Daoy (cell line): ENCODE measurements at places on chromosomes 13 and 19. TPM values are rescaled to one million over a fixed set of nuclear protein-coding genes. Genes with fewer than 3 reads are reported as not detected.

- DNase-seq: no peak
Measured at GRCh38 chr19:45283443-45284033, 32.5 kb downstream of the MARK4 start.

Gene MEF2B
- 0.06 TPM in 1 of 2 replicates, not detected in the other for total RNA-seq

GRCh38 chr13:106090001-106090400 lies 445.5 kb downstream of the EFNB2 start:
- no peak for DNase-seq

DNA sequence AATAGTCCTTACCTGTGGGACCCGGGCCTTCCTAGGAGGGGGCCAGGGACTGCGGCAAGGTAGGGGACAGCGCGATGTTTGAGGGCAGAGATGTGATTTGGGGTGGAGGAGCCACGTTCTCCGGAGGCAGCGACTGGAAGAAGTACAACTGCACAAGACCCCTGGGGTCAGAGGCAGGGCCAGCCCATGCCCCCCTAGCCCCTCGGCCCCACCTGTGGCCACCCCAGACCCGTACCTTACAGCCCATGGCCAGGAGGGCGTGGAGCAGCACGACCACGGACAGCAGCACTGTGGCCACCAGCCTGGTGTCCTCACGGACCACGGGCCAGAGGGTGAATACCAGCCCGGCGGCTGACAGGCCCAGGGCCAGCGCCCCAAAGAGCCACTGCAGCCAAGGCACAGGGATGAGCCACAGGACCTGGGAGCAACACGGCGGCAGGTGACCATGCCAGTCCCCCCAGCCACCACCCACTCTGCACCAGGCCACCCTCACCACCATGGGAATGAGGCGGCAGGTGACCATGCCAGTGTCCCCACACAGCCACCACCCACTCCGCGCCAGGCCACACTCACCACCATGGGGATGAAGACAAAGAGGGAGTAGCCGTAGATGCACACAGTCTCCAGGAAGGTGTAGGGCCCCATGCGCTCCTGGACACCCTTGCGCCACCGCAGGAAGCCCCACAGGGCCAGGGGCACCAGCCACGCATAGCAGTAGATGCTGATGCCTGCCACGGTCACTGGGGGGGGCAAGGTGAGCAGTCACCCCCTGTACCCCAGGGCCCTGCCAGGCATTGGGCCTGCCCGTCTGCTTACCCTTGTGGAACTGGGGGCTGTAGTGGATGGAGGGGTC lies 5.0 kb downstream of the YIPF2 start:
- DNase-seq: no peak

DNA sequence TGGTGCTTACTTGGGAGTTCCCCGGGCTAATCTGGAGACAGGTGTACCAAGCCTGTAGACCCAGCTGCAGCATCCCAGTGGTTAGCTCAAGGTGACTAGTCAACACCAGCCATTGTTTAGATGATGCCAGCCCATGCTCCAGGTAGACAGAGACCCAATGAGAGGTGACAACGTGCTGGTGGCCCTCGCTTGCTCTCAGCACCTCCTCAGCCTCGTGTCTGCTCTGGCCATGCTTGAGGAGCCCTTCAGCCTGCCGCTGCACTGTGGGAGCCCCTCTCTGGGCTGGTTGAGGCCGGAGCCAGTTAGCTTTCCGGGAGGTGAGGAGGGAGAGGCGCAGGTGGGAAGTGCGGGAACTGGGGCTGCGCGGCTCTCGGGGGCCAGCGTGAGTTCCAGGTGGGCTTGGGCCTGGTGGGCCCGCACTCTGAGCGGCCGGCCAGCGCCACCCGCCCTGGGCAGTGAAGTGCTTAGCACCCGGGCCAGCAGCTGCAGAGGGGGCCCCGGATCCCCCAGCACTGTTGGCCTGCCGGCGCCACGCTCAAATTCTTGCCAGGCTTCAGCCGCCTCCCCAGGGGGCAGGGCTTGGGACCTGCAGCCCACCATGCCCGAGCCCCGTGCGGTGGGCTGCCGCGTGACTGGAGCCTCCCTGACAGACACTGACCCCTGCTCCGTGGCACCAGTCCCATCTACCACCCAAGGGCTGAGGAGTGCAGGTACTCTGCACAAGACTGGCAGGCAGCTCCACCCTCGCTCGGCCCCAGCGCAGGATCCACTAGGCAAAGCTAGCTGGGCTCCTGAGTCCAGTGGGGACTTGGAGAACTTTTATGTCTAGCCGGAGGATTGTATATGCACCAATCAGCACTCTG lies 85.9 kb upstream of the VSTM2B start:
- no peak for DNase-seq

GRCh38 chr19:16527971-16528521 lies 14.2 kb downstream of the CHERP start:
- DNase-seq: peak; percentile 32

Gene GNA15
- 0.65 TPM in 1 of 2 replicates, not detected in the other for total RNA-seq

- no peak for DNase-seq
Measured at GRCh38 chr13:26424181-26424580, 133.3 kb upstream of the WASF3 start.

- DNase-seq: peak; percentile 79
Measured at GRCh38 chr19:7674010-7675005, 2.6 kb upstream of the MCEMP1 start.

Gene PDX1
- not detected in 2 replicates for total RNA-seq

DNA sequence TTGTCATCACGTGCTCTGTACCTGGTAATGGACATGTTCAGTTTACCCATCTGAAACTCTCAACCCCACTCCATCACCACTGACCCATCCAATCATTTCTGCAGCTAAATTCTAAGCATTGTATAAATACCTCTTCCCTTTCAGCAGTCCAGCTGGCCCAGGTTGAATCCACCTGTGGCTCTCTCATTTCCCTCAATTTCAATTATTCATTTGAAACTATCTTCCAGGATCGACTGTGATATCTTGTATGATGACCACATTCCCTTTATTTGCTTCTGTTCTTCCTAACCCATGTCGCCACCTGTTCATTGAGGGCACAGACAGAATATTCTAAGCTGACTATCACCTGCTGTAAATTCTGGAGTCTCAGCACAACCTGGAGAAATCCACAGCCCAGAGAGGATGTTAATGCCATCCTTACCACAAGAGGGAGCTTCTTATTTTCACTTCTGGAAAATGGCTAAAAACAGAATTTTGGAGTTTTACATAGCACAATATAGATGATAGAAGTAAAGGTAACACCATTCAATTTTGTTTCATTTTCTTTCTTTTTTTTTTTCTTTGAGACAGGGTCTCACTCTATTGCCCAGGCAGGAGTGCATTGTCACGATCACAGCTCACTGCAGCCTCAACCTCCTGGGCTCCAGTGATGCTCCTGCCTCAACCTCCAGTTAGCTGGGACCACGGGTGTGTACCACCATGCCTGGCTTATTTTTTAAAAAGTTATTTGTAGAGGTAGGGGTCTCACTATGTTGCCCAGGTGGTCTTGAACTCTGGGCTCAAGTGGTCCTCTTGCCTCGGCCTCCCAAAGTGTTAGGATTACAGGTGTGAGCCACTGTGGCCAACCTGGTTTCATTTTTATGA lies 38.6 kb downstream of the ZNF823 start:
- DNase-seq: peak; percentile 14

Gene ICAM5
- total RNA-seq: 0.54 and 2.2 TPM in 2 replicates

DNA sequence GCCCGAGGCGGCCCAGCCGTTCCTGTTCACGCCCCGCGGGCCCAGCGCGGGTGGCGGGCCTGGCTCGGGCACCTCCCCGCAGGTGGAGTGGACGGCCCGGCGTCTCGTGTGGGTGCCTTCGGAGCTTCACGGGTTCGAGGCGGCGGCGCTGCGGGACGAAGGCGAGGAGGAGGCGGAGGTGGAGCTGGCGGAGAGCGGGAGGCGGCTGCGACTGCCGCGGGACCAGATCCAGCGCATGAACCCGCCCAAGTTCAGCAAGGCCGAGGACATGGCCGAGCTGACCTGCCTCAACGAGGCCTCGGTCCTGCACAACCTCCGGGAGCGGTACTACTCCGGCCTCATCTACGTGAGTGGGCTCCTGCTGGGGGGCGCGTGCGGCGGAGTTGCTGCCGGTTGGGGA lies 7.0 kb downstream of the MYH14 start:
- no peak for DNase-seq

DNA sequence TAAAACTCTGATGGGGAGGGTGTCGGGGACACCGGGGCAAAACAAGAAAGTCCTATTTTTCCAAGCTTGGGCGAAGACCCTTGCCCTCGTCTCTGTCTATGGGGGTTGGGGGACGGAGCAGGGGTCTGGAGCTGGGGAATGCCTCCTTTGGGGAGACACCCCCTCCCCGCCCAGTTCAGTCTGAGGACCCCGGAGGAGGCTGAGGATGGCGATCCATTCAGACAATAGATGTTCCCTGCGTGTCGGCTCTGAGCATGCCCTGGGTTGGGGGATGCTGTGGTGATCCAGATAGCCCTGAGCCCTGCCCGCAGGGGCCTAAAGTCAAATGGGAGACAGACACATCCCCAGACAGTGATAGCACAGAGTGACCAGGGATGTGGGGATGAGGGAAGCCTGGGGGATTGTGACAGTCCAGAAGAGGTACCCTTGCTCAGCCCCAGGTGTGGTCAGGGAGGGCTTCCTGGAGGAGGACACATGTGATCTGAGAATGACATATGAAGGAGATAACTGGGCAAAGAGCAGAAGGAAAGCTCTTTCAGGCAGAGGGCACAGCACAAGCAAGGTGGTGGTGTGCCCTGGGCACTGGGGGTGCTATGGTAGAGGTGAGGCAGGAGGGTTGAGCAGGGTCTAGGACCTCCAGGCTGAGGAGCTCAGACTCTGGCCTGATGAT lies 9.1 kb downstream of the LRFN3 start:
- no peak for DNase-seq

DNA sequence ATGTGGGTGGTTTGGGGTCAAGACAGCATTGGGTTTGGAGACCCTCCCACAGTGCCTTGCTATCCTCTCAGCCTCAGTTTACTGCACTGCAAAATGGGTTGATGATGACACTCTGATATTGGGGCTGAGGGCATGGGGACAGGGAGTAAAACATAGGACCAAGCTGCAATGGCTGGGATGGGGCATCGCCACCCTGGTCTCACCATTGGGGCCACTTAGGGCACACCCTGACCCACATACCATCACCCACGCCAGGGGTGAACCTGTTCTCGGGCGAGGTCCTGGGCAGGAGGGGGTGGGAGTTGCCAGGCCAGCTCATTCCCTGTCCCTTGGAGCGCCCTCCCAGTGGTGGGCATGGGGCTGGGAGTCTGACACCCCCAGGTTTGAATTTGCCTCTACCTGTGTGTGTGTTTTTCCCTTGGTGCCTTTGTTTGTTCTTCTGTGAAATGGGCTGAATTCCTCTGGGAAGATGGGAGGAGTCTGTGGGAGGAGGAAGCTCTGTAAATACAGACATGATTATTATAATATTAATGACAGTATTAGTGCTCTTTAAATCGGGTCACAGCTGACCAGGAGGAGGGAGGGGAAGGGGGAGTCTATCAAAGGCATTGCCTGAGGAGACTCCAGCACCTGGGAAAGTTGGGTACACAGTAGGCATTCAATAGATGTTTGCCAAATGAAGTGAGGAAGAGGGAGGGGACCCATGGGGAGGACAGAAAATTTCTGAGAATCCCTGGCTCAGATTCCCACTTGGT lies 2.2 kb upstream of the FCHO1 start:
- no peak for DNase-seq

- no peak for DNase-seq
Measured at GRCh38 chr19:14482172-14482941, 7.2 kb upstream of the PTGER1 start.

GRCh38 chr13:37918116-37918714 lies 48.6 kb upstream of the TRPC4 start:
- DNase-seq: no peak

DNA sequence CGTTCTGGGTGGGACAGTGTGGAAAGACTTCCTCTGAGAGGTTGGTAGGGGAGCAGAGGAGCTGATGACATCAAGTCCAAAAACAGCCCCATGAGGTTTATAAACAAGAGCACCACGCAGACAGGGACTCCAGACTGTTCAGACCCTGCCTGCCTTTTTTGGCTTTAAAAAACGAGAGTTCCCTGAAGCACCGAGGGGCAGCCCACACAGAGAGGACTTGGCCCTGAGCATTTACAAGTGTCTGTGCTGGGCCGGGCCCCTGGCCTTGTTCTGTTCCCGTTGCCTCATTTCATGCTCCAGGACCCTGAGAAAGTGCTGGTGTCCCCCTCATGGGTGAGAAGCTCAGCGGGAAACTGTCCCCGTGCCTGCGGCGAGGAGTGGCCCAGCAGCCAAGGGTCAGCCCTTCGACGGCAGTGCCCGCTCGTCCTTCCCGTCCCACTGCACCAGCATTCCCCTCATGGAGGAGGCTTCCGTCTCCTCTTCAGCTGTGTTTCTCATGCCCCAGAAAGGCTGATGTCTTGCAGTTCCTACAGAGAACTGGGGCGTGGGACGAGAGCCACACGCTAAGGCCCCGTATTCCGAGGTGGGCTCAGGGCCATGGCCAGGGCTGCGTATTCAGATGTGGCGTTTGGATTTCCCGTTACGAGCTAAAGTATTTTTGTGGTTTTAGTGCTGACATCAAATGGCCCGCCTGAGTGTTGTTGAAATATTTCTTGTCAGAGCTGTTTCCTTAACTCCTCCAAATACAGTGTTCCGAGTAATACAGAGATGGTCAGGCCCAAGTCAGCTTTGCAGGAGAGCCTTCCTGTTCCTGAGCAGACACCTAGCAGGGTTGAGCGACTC lies 93.5 kb downstream of the ATP11A start:
- DNase-seq: no peak

DNA sequence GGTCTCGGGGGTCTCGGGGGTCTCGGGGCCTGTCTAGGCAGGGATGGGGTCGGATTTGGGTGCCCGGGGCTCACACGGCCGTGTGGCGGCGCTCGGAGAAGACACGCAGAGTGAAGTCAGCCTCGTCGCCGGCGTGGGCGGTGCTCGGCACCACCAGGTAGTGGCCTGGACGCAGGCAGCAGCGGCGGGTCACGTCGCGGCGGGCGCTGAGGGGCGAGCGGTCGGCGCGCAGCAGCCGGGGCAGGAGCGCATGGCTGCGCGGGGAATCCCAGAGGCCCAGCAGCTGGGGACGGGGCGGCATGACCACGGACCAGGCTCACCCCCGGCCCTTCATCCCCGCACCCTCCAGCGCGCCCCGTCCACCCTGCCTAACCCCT lies 8.2 kb downstream of the CAPN12 start:
- peak; percentile 63 for DNase-seq

Gene PRSS57
- not detected in 2 replicates for total RNA-seq

DNA sequence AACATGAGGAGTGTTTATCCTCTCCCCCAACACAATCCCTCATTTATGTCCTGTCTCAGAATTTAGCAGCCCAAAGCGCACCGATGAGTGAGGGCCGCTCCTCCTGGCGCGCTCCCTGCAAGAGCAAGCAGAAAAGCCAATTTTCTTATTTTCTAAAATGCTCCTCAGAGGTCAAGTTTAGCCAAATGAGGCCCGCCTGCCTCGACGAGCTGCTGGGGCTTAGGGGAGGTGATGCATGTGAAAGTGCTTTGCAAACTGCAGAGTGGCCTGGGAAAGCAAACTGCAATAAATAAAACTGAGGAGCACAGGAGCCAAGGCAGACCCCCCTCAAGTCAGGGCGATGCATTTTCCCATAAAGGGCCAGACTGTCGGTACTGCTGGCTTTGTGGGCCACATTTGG lies 29.0 kb downstream of the CAPS start:
- no peak for DNase-seq

GRCh38 chr13:36884235-36884634 lies 35.8 kb downstream of the SMAD9 start:
- no peak for DNase-seq

Gene CADM4
- total RNA-seq: 4.8 and 9.9 TPM in 2 replicates
